ENCODE measurements at places on chromosomes 6 and 20.
A peak's percentile ranks its signal among the peaks of the same experiment; 100 is the strongest.

DNA sequence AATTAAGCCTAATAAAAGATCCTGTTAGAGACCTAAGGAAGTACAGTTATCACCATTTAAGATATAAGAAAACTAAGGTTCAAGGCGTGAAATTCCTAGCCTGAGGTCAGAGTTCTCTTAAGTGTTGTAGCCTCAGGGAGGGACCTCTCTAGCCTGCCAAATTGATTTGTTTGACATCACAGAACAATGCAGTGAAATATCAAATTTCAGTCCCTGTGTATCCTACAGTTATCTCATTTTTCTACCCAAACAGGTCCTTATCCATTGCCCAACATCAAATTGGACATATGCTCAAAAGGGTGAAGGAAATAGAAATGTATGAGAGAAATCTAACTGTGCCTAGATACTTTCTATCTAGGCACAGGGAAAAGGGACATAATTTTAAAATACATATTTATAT lies 63.0 kb downstream of the NCOA7 start:
- no peak for DNase-seq

DNA sequence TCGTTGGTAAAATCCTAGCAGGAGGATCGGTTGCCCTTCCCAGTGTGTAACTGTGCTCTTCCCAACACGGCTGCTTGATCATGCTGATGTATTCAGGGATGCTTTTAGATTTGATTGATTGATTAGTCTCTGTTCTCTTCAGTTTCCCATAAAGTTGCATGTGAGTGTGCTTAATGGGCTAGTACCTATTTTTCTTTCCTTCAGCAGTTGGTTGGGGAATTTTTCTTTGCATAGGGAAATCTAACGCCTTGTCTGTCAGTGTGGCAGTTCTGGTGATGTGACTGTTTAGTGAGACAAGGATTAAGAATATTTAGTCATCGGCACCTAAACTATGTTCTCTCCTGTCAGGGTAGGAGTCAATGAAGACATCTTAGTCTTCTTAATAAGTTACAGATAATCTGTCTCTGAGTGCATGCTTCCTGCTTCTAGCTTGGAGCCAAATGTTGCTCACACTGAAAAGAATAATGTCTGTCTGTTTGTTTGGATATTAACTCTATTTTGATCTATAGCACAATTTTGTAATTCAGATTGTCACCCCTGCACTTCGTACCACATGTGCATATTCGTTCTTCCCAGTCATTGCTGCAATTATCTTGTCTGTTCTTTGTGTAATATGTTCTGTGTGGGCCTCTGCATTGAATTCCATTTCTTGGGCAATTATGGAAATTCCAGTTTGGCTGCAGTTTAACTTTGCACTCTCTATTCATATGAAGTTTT lies 169.9 kb downstream of the EDN1 start:
- DNase-seq, result no peak

- no peak for DNase-seq
Observed at GRCh38 chr6:41025966-41026530, 13.0 kb downstream of the UNC5CL start.

DNA sequence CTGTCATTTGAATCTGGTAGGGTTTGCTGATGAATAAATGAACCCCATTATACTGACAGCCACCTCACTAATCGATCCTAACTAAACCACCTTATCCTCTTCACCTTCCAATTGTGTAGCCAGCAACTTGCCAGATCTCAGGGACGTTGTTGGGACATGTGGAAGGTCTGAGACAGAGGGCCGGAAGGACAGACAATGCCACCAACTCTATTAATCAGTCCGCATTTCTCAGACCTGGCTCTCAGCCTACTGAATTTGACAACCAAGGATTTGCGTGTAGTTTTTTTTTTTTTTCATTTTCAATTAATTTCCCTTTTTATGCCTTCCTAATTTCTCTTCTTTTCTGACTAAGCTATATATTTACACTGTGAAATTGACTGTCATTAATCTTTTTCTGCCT lies 122.5 kb downstream of the CARMIL1 start:
- no peak for DNase-seq

- DNase-seq, result peak; percentile 3
Observed at GRCh38 chr6:140586426-140587061, 1212.1 kb upstream of the CITED2 start.

DNA sequence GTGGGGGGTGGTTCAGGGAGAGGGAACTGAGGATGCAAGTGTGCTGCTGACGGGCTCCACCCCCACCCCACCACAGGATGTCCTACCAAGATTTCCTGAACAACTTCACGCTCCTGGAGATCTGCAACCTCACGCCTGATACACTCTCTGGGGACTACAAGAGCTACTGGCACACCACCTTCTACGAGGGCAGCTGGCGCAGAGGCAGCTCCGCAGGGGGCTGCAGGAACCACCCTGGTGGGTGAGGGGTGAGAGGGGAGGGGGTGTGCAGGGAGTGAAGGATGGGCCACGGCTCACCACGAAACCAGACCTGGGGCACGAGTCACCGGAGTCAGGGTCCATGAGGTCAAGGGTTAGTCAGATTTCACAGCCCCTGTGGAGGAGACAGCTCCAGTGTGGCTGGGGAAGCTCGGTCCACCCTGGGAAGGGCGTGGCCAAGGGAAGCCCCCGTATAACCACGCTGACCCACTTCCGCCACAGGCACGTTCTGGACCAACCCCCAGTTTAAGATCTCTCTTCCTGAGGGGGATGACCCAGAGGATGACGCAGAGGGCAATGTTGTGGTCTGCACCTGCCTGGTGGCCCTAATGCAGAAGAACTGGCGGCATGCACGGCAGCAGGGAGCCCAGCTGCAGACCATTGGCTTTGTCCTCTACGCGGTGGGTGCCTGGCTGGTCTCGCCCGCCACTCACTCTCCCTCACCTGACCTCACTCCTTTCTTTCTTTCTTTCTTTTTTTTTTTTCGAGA lies 18.3 kb downstream of the CAPN11 start:
- DNase-seq, result no peak

DNA sequence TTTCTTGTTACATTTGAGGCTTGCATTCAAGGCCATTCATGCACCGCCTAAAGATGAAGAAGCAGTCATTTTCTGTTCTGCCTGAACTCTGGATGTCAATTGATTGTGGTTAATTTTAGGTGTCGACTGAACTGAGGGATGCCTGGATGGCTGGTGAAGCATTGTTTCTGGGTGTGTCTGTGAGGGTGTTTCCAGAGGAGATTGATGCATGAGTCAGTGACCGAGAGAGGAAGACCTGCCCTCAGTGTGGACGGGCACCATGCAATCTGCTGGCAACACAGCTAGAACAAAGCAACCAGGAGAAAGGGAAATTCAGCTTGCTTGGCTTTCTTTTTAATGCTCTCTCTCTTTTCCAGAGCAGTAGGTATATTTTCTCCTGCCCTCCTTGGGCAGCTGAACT lies 164.1 kb upstream of the ECI2 start:
- DNase-seq, result no peak

DNA sequence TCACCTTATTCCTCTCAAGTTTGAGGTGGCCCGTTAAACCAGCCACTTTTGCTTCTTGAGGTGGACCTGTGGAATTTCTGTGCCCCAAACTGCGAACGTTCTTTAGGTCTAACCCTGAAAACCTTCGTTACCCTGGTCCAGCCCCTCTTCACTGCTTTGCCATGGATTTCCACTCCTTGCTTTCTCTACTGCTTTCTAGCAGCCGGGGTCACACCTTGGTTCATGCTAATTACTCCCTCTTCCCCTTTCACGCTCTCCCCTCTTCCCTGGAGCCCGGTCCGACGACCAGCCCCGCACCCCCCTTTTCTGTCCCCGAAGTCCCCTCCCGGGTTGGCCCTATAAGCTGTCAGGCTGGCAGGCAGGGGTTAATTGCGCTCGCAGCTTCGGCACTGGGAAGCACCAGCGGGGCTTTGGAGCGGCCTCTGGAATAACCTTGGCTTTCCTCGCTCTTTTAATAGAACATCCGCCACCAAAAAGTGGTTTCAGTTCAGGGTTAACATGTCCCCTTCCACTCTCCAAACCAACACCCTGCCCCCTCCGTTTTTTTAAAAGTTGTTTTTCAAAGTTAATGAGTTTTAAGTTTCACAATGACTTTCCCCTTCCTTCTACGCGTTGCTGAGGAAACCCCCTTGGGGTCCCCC lies 1.4 kb upstream of the HIVEP1 start:
- DNase-seq, result no peak

- no peak for DNase-seq
Observed at GRCh38 chr6:37316071-37316470, 37.7 kb upstream of the RNF8 start.

DNA sequence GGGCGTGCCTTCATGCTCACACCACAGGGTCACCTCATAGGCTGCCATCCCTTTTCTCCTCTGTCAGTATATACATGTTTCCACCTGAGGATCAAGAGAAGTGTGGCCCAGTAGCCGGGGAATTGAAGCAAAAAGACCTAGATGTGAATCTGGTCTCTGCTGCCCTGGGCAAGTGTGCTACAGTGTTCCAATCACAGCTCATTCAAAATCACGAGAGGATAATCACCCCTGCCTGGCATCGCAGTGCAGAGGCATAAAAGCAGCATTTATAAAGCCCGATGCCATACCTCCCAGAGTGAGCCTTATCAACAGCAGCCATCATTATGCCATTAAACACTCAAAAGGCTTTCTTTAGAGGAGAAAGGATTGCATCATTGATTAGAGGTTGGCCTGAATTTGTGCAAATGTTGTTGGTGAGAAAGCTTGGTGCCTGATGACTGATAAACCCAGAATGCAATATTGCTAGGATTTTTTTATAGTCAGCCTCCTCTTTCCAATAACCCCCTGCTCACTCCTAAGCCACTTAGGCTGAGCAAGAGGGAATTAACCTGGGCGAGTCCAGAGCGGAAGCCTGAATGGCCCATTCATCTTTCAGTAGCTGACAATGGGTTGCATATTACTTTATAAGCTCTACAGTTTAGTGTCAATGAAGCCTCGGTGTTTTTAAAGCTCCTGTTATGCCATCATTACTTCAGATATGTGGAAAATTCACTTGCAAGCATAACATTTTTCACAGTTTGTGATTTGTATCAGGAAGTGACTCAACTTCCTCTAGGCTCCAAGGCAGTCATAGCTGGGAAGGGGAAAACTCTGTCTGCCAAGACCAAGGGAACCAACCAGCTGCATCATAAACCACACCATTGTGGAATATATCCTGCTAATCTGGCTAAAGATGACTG lies 92.5 kb upstream of the NXT1 start:
- DNase-seq, result no peak

DNA sequence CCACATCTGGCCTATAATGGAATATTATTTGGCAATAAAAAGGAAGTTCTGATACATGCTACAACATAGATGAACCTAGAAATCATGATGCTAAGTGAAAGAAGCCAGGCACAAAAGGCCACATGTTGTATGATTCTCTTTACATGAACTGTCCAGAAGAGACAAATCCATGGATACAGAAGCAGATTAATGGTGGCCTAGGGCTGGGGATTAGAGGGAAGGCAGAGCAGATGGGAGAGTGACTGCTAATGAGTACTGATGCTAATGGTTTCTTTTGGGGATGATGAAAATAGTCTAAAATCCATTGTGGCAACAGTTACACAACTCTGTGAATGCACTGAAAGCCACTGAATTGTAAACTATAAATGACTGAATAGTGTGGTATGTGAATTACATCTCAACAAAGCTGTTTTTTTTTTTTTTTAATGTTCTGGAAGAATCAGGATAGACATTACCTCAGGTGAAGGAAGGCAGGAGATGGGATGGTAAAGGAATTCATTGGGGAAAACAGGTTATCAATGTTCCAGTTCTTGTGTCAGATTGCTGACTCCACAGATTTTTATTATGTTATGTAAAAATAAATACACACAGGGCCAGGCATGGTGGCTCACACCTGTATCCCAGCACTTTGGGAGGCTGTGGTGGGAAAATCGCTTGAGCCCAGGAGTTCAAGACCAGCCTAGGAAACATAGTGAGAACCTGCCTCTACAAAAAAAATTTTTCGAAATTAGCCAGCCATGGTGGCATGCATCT lies 8.9 kb upstream of the SOX12 start:
- no peak for DNase-seq

DNA sequence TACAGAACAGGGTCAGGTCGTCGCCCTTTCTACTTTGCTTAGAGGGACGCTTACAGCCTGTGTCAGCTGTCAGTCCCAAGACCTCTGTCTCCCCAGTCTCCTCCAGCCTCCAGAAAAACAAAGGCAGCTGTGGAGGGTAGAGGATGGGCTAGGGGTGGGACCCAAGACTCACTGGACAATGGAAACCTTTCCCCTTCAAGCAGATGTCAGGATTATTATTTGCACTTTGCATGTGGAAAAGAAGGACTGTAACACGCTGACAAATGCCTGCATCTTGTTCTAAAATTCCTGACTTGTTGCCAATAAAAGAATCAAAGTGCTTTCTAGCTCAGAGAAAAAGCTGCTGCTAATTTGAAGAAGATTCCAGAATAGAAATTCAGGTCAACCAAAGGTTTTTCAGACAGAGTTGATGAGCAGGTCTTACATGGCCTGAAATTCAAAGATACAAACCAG lies 58.7 kb downstream of the SNX5 start:
- no peak for DNase-seq

DNA sequence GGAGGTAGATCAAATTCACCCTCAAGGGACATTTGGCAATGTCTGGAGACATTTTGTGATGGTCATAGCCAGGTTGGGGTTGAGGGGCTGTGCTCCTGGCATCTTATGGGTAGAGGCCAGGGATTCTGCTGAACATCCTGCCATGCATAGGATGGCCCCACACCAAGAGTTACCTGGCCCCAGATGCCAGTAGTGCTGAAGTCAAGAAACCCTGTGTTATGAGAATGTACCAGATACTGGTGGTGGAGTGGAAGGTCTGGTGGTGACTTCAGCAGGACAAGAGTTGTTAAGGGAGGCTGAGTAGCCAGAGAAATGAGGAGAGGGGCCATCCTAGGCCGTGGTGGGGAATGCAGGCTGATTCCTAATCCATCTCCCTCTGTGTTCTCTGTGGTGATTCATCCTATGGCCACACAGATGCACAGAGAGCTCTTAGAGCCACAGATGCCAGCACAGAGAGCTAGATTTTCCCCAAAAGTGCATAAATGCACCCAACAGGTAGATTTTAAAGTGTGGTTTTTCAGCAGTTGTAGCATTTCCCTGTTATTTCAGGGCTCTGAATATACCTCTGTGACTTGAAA lies 43.6 kb downstream of the CDYL start:
- DNase-seq, result no peak

DNA sequence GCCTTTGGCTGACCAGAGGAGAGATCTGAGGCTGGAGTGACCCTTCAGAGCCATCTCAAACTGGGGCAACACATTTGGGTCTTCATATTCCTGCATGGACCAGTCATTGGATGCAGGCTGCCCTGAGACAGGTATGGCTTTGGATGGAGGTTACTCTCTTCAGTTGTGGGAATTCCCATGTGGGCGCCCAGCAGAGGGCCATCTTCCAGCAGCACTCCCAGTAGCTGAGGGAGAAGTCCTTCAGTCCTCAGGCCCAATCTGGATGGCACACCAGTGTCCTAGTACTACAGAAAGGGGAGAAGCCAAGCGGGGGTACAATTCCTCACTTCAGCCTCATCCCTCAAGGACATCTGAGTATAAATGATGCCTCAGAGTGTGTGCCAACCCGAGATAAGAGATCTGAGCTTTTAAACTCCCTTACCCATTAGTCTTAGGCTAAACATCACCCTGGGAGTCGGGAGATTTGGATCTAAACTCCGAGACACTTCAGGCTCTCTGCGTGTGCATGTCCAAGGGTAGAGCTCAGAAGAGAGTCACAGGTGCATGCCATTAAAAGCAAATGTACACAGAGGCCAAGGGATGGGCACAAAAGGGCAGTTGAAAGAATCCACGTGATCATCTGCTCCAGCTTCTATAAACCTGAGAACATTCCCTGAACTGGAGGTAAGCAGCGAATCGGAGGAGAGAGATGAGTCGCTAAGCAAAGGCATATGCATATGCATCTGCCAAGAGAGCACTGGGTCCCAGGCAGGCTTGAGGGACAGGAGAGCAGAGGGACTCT lies 204.6 kb downstream of the CD83 start:
- no peak for DNase-seq

GRCh38 chr20:4813863-4814695 lies 92.4 kb downstream of the PRND start:
- DNase-seq, result peak; percentile 12

Data from activated naive CD4-positive, alpha-beta T cell treated with Interleukin-2 at 50 U/mL for 16 hours (primary cell).